Cardiac muscle cell (in vitro differentiated cells and primary cell): ENCODE measurements at places on chromosomes 3 and 15. TPM values are rescaled to one million over a fixed set of nuclear protein-coding genes. Genes with fewer than 3 reads are reported as not detected.

DNA sequence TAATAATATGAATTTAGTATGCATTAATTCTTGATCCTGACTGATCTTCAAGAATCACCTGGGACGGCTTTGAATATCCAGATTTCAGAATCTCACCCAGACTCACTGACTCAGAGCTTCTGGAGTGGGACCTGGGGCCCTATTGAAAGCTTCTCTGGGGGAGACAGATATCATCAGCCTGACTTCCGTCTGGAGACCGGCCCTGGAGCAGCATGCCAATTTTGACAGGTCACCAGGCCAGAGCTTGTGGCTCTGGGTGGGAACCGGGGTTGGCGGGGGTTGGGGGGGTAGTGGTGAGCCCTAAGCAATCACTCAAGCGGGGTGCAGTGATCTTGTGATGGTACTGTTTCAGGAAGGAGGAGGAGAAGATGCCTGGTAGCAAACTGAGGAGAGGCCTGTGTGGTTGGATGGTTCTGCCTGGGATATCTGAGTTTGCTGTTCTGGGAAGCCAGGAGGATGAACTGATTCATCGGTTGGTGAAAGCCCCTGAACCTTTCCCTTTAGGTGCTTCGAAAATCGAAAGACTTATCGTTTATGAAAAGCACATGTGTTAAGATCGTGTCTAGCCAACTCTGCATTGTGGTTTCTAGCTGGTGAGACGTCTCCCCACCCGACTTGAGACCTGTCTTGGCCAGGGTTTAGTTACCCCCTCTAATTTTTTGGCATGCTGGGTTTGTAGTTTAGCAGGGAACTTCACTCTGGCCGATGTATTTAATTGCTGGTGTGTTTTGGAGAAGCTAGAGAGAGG is 263.9 kb upstream of the C2CD4B start:
- no peak for DNase-seq

DNA sequence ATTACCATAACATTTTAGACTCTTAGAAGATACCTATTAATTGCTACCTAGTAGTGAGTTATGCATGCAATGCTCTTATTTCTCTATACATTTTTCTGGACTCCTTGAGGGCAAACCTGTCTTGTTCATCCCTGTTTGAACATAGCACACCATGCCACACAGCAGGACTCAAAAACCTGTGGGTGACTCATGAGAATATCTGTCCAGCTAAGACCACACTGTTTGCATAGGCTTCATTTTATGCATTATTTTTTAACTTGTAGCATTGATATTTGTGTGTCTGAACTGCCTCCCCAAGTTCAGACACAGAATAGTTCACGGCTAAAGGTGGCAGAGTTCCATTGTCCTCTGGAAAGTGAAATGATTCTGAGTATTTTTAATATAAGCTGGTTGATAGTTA is 1.8 kb downstream of the LMCD1 start:
- DNase-seq: no peak

DNA sequence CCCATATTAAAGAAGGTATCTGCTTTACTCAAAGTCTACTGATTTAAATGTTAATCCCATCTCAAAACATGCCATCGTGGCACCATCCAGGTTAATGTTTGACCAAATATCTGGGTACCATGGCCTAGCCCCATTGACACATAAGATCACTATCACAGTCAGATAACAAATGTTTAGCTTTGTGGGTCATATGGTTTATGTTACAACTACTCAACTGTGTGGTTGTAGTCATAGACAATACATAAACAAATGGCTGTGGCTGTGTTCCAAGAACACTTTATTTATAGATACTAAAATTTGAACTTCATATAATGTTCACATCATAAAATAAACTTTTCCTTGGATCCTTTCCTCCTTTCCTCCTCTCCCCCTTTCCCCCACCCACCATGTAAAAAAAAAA is 9.8 kb upstream of the SNRPN start:
- DNase-seq: no peak

- DNase-seq: no peak
Measured at GRCh38 chr15:95287720-95288103, 1042.8 kb upstream of the NR2F2 start.

DNA sequence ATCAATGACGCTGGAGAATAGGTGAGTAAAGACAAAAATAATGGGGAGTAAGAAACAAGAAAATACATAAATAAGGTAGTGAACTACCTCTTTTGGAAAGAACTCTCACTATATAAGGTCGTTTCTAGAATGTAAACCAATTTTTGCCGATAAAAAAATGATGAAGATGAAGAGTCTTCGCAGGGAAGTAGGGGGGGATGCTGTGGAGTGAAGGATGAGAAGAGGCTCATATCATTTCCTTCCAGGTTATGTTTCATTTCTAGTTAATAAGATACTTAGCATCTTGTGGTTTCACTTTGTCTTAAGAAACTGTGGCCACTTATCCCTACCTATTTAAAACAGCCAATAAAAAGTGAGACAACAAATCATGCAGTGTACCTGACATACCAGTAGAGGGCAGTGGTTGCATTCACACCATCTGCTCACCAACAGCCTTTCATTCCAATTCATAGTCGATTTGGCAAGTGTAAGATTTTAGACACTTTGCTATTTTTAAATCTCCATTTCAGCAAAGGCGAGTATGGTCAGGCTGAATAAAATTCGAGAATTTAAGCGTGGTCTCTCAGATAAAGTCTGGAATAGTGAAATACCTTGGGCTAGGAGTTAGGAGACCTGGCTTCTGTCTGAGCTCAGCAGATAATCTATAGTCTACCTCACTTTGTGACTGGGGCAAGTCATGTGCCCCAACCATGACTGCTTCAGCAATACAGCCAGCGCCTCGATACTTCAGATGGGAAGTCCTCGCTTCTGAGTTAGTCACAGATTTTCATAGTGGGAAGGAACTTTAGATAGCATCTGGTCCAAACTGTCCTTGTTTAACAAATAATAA is 28.9 kb upstream of the ICE2 start:
- peak; percentile 52 for DNase-seq

DNA sequence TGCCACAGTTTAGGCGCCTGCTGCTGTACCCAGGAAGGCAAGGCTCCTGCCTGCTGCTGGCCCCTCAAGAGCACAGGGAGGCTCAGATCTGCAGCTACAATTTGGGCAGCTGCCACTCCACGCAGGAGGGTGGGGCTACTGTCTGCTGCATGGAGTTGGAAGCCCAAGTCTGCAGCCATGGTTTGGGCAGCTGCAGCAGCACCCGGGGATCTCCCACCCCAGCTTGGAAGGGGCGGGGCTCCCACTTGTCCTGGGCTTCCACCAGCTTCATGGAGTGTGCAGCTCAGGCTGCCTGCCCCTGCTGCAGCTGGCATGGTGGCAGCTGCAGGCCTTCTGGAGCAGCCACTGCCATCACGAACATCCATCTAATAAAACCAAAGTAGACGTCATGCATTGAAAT is 512.9 kb downstream of the PYDC2 start:
- DNase-seq: no peak

GRCh38 chr3:125386811-125387210 is 11.7 kb upstream of the ZNF148 start:
- DNase-seq: no peak

GRCh38 chr3:141389703-141390102 is 21.4 kb downstream of the ZBTB38 start:
- no peak for DNase-seq

GRCh38 chr3:15726043-15726442 is 71.7 kb downstream of the ANKRD28 start:
- no peak for DNase-seq

DNA sequence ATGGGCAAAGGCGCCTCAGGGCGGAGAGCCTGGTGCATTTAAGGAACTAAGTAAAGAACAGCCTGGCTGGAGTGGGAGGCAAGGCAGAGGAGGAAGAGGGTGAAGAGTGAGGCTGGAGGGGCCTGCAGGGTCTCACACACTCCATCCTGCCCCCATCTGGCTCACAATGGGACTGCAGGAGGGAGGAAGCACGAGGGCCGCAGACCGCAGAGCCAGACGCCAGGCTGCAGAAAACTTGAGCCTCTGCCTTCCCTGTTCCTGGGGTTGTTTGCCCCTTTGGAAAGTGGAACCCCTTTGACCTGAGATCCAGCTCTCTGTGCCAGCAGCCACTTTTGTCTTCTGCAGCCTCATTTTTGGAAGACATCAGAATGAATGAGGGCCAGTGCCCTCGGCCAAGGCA is 138.0 kb downstream of the SRGAP3 start:
- no peak for DNase-seq

- no peak for DNase-seq
Measured at GRCh38 chr15:44328135-44328534, 39.6 kb downstream of the GOLM2 start.

DNA sequence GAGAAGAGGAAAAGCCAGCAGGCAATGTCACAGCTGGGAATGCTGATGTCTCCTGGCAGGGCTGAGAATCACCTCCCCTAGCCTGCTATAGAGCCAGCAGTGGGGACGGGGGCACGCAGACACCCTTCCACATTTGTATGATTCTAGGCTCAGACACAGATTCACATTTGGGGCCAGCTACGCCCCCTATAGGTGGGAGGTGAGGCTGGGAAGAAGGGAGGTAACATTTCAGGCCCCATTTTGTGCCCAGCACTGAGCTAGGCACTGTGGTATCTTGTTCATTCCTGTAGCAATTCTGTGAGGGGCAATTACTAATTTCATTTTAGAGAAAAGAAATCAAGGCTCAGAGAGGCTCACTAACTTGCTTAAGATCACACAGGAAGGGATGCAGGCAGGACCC is 15.9 kb upstream of the ACAD9 start:
- DNase-seq: no peak

DNA sequence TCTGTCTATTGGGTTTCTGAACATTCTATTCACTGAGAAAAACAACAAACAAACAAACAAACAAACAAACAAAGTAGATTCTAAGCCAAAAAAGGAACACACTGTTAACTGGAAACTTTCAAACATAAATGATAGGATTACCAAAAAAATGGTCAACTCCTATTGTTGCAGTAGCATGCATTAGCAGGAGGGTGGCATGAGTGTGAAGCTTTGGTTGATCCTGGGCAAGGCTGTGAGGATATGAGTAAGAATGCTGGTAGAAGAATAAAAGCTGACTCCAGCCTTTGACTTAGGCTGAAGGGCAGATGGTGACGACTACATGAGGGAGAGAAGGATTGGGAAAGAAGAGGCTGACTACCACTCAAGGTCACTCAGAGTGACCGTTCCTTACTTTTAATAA is 810.3 kb downstream of the VGLL3 start:
- peak; percentile 25 for DNase-seq

DNA sequence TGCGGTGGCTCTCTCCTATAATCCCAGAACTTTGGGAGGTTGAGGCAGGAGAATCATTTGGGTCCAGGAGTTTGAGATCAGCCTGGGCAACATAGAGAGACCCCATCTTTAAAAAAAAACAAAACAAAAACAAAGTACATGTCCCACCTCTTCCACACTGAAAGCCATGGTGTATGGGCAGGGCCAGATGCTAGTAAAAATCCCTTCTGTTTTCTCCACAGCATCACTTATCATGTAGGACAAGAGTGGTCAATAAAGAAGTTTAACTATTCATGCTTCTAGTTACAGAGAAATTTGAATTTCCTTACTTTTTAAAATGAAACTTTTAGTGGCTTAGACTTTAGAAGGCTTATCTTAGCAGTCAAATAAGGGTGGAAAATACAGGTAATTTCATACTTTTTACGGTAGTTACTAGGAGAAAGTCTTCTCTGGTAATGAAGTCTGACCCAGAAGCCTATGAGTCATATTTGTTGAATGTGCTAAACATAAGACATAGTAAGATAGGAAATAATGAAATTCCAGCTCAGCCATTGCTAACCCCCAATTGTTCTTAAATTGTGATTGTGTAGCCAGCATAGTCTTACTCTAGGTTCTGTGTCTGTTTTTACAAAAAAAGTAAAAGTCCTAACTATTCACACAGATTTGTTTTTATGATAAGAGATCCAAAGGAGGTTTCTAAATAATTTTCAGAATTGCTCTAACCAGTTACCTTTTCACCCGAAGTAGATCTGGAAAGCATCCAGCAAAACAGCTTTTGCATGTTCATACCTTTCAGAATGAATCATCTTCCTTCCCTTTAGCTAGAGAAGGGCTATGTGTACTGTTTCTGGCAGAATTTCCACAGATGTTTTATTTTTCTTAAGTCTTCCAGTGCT is 16.4 kb upstream of the ZNF609 start:
- DNase-seq: peak; percentile 88

- DNase-seq: no peak
Measured at GRCh38 chr15:38079236-38079635, 144.8 kb downstream of the TMCO5A start.

GRCh38 chr15:41501191-41501917 is 7.7 kb downstream of the ITPKA start:
- DNase-seq: no peak

GRCh38 chr3:176954517-176954916 is 242.8 kb downstream of the TBL1XR1 start:
- no peak for DNase-seq

DNA sequence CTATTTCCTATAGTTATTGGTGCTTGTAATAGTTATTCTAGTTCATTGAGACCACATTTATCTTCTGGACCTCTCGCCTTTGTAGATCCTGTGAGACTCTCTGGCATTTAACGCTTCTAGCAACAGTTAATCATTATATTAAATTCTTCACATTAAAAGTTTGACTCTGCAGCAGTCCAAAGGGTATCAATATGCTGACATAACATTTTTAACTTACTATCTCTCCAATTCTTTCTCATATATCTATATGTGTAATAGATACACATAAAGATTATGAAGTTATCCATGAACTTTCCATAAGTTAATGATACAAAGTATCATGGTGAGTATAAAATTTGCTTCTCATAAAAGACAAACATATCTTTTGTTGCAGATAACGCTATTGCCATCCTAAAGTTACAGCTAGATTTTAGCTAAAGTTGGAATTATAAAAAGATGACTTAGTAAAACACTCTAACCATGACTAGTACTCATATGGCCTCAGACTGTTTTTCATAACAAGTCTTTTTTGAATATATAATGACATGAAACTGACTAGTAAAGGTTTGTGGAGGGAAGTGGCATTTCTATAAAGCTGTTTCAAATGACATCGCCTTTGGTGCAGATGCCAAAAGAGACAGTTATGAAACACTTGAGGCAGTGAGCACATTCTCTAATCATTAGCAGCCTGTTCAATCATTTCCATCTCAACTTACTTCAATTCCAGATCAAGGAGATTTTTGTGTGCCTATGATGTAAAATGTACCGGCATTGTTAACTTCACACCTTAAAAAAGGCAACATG is 379.3 kb upstream of the CBLB start:
- no peak for DNase-seq

GRCh38 chr15:51765751-51766150 is 14.4 kb downstream of the TMOD2 start:
- no peak for DNase-seq

MUC20 gene
- polyA plus RNA-seq: 5.5 and 7.8 TPM in 2 replicates

GOLGA8S gene
- polyA plus RNA-seq: not detected in 2 replicates

SLC22A13 gene
- polyA plus RNA-seq: 0.14 and 0.37 TPM in 2 replicates

AADAC gene
- polyA plus RNA-seq: 0.12 TPM in 1 of 2 replicates, not detected in the other

NANOGP8 gene
- polyA plus RNA-seq: 0.25 TPM in 1 of 2 replicates, not detected in the other

ATP13A3 gene
- polyA plus RNA-seq: 51.8 and 74.5 TPM in 2 replicates

FETUB gene
- polyA plus RNA-seq: not detected in 2 replicates

TEX55 gene
- polyA plus RNA-seq: not detected in 2 replicates

CLSTN2 gene
- 3.5 and 5.9 TPM in 2 replicates for polyA plus RNA-seq

FAM227B gene
- polyA plus RNA-seq: 23.6 and 27.7 TPM in 2 replicates

GPR15 gene
- polyA plus RNA-seq: not detected in 2 replicates
